ENCODE measurements at places on chromosomes 1 and 21. TPM values are rescaled to one million over a fixed set of nuclear protein-coding genes. Genes with fewer than 3 reads are reported as not detected.

GRCh38 chr1:171935664-171936063 is 94.4 kb downstream of the DNM3 start:
- DNase-seq = peak; percentile 63

LIPI gene
- total RNA-seq = not detected

DNA sequence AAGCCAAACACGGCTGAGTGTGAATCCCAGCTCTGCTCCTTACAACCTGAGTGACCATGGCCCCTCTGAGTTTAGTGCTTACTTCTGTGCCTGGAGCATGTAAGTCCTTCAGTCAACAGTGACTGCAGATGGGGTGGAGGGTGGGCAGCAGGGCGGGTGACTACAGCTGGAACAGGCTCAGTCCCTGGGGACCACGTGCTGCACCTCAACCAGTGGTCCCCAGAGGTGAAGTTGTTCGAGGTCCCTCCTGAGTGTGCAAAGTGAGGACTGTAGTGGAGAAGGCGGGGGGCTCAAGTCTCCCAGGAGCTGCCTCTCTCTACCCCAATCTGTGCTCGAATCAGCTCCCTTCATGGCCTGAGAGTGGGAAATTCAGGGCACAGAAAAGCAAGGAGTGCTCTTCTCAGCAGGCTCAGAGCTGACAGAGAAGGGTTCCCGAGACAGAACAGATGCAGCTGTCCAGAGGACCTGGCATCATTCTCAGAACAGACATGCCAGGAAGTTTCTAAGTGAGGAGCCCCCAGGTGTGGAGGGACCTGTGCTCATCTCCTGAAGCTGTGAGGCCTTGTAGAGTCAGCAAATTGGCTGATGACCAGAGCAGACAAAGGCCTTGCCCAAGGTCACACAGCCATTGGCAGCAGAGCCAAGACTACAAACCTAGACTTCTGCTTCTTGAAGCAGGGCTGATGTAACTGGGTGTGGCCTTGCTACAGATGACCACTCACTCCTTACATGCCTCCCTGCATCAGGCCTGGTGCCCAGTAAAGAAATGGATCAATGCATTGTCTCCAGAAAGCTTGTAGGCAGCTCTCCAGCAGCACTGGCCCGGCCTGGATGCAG is 61.7 kb upstream of the EDN2 start:
- peak; percentile 1 for DNase-seq

PGBD5 gene
- 12.9 TPM for total RNA-seq

DNASE2B gene
- total RNA-seq = not detected

OVAAL gene
- total RNA-seq = not detected

CLDN8 gene
- total RNA-seq = not detected

DNA sequence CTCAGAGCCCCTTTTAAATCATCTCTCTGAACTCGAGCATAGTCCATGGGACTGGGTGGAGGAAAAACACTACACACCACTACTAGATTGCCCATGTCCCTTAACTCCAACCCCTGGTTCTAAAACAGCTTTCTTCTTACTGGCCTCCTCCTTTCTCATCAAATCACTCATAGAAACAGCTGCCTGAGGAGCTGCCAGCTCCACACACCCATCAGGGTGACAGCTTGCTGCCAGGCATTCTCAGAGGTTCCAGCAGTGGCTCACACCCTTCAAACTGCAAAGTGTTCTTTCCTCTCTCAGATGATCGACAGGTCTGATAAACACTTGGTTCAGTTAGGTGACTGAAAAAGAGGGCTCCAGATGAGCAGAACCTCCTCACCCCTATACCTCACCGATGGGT is 543.0 kb upstream of the PLXNA2 start:
- DNase-seq = no peak

LCE3D gene
- total RNA-seq = not detected

DNA sequence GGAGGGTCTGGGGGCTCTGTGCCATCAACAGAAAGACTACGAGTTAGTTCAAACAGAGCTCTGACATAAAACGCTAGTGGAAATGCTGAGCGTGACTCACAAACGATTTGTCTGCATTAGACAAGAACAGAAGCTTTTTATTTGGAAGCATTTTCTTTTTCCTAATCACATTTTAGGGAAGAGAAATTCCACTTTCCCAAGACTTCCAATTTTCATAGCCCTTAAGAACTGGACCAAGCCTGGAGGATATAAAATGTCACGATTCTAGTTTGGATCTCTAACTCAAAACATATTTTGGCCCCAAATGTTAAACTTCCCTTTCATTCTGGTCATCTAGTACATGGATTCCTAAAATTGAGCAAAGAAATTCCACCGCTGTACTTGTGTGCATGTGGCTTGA is 320.0 kb downstream of the PCP4 start:
- DNase-seq = no peak
